Esophagus muscularis mucosa (tissue), 4 donors: ENCODE measurements at places on chromosomes 16 and 17. TPM values are rescaled to one million over a fixed set of nuclear protein-coding genes. Genes with fewer than 3 reads are reported as not detected.

Gene ARL5C
- total RNA-seq = not detected

Gene SLC5A10
- total RNA-seq = not detected

DNA sequence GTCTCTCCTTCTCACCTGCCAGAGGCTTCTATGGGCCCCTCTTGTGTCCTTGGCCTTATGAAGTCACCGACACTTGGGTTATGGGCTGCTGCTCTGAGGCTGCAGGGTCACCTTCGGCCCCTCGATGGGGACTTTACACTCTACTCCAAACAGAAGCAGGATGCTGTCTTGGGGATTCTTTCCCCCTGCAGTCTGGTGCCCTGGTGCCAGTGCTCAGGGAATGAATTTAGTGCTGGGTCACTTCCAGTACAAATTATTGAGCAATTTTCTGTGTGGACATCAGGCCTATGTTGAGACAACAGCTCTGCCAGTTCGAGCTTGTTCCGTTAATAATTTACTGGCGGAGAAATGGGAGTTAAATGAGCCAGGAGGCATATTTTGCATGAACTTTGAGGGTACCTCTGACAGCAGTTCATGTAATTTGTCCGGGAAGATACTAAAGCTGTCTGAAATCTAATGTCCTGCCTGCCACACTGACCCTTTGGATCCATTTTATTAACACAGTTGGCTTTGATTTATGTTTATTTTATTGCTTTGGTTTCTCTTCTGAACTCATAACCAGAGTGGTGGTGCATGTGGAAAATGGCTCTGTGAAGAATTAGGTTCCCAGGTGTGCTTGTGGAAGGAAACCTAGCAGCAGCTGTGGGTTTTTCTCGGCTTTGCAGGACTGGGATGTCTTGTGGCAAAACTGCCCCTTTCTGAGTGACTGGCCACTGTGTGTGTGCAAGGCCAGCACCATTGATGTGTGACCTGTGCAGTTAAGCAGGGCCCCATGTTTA is 34.1 kb upstream of the DHX8 start:
- DNase-seq = no peak

DNA sequence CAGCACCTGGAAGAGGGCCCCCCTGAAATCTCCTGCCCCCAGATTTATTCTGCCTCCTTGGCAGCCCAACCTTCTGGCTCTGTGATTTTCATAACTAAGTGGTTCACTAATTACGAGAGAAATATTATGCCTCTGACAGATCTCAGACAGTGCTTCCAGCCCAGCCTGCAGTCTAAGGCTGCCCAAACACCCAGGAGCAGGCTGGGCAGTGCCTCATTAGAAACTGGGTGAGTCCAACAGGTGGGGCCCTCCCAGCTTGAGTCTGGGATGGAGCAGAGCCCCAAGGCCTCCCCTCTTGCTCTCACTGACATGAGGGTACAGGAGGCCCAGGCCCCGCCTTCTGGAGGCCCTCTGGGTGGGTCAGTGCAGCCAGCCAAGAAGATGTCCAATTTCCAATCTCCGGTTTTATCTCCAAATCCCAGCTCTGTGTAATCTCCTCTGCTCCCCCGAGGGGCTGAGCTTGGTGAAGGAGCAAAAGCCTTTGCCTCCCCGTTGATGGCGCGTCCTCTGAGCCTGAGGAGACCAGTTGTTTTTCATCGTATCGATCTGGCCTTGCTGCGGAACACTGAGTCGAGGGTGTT is 20.1 kb upstream of the ABCC3 start:
- DNase-seq = no peak

GRCh38 chr17:31060791-31061550 is 33.8 kb upstream of the NF1 start:
- DNase-seq = no peak

DNA sequence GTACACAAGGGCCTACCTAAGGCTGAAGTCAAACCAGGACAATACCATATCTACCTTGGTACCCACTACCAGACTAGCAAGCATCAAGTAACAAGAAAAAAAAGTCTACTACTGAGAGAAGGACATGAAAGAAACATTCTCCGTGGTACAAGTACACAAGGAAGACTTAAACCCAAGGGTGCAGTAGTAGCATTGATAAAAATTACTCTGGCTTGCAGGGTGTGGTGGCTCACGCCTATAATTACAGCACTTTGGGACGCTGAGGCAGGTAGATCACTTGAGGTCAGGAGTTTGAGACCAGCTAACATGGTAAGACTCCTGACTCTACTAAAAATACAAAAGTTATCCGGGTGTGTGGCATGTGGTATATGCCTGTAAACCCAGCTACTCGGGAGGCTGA is 386.5 kb upstream of the PMFBP1 start:
- DNase-seq = no peak

- DNase-seq = no peak
These were observed 286.6 kb downstream of the SOX9 start for GRCh38 chr17:72407336-72407909.

- peak; percentile 78 for DNase-seq
These were observed 117.3 kb downstream of the IRX5 start for GRCh38 chr16:55047903-55048497.

DNA sequence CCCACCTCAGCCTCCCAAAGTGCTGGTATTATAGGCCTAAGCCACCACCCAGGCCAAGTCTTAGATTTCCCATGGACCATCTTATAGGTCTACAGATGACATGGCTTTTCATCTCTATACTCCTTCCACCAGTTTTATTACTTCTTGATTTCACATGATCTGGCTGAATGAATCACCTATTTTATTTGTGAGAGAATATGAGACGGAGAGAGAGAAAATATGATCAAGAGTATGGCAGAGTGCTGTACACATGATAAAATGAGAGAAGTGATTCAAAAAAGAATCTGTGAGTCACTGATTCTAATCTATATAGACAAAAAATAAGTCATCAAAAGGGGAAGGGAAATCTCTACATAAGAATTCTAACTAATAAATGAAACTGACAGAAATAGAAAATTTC is 13.7 kb downstream of the ACSM1 start:
- DNase-seq = no peak

GRCh38 chr17:27233059-27233458 is 60.9 kb upstream of the WSB1 start:
- DNase-seq = peak; percentile 75
